ENCODE measurements at places on chromosomes 5 and 9.
A peak's percentile ranks its signal among the peaks of the same experiment; 100 is the strongest.

DNA sequence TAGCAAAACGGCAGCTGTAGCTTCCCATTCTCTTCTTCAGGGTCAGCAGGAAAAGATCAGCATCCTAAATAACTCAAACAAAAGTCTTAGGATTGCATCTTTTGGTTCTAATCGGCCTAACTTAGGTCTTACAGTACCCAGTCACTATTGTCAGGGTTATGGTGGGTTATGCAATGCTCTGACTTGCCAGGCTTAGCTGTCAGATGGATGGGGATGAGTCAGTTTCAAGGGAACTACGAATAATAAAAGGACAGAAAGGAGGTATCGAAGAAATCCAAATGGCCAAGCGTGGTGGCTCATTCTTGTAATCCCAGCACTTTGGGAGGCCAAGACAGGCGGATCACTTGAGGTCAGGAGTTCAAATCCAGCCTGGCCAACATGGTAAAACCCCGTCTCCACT is 46.5 kb downstream of the PPP1R2B start:
- DNase-seq: no peak

DNA sequence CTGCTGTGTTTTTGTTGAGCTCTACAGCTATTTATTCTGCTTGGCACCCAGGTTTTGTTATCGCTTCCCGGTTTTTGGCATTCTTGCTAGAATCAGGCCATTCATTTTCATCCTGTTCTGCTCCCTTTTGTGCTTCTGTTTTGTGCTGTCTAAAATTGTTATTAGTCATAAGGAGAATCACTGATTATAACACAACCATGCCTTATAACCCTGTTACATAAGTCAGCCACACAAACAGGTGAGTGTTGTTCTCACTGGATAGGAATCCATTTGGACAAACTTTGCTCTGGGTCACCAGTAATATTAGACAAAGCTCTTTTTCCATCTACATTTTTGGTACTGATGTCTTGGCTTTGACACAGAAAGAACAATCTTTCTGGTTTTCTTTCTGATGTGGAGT is 622.8 kb downstream of the PSAT1 start:
- DNase-seq: no peak

DNA sequence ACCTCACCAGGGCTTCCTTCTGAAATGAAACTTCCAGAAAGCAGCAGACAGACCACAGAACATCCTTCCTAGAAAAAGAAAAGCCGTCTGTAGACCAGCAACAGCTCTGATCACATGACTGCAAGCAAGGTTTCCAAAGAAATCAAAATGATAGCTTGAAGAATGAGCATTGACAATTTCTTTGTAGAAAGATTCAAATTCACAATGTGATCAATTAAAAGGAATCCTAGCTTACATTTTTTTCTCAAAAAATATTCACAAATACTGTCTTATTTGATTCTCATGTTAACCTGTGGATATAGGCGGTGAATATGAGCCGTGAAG is 144.9 kb downstream of the MTX3 start:
- no peak for DNase-seq

- DNase-seq: no peak
Measured at GRCh38 chr9:86993830-86994229, 46.5 kb upstream of the GAS1 start.

GRCh38 chr5:130286971-130287370 is 382.7 kb downstream of the CHSY3 start:
- DNase-seq: no peak

GRCh38 chr9:76218117-76218885 is 175.9 kb downstream of the RFK start:
- DNase-seq: no peak

- DNase-seq: no peak
Measured at GRCh38 chr5:115968770-115969169, 6.5 kb downstream of the LVRN start.

DNA sequence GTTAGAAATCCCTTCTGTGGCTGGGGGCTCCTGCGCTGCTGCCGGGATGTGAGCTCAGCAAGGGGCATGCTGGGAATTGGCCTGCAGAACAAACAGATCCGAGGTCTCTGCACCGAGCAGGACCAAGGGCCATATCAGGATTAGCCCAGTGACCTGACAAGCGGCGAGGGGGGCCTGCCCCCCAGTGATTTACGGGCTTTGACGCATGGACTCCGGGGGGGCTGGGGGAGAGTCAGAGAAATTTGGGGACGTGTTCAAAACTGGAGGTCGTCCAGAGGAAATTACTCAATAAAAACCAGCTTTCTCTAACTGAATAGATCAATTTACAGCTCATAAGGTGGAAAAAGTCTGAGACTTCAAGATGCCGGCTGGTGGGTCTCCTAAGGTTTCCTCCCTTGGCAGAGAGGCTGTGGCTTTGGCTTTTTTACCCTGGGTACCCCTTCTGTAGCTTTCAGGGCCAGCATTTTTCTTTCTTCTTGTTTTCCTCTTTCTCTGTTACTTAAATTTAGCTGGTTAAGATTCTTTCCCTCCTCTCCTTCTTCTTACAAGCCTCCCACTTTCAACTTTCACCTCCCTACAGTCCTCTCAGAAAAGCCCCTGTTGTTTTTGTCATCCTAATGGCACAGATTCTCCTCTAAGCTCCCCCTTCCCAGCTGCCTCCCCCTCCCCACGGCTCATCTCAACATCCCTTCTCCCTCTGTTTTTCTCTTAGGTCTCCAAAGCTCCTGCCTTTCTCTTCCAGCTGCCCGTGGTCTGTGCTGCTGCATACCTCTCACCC is 551.0 kb downstream of the CCDC171 start:
- no peak for DNase-seq

GRCh38 chr9:129390541-129390940 is 212.5 kb upstream of the IER5L start:
- no peak for DNase-seq

DNA sequence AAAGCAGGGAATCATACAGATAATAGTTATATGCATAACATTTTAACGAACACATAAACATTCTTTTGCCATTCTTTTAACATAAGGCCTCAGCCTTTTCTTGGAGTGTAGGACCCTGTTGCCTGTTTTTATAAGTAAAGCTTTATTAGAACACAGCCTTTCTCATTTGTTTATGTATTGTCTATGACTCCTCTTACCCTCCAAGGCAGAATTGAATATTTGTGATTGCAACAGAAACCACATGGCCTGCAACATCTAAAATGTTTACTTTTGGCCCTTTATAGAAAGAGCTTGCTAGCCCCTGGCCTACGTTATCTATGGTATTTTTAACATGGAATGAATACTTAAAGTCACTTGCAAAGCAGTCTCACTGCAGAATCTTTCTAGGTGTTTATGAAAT is 2.6 kb downstream of the SLC31A1 start:
- no peak for DNase-seq

DNA sequence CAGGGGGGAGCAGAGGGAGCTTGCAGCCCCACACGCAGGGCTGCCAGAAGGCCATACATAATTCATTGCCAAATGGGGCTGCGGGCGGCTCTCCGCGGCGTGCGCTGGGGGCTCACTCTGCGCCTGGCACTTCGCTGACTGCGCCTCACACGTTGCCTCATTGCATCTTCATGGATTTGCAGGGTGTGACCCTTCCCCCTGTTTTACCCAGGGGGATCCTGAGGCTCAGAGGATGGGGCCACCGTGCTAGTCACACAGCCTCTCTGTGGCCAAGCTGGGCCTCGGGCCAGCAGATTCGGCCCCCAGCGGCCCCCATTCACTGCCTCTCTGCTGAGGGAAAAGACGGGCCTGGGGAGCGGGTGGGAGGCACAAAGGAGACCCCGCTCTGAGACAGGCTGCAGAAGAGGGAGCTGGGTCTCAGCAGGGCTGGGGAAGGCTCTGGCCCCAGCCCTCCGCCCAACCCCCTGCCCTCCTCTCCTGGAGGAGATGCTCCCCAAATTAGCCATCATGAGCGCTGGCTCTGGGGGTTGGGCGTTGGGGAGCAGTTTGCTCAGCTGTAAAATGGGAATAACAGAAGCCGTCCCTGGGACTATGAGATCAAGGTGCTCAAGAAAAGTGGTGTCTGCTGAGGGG is 115.5 kb downstream of the C9orf50 start:
- no peak for DNase-seq

DNA sequence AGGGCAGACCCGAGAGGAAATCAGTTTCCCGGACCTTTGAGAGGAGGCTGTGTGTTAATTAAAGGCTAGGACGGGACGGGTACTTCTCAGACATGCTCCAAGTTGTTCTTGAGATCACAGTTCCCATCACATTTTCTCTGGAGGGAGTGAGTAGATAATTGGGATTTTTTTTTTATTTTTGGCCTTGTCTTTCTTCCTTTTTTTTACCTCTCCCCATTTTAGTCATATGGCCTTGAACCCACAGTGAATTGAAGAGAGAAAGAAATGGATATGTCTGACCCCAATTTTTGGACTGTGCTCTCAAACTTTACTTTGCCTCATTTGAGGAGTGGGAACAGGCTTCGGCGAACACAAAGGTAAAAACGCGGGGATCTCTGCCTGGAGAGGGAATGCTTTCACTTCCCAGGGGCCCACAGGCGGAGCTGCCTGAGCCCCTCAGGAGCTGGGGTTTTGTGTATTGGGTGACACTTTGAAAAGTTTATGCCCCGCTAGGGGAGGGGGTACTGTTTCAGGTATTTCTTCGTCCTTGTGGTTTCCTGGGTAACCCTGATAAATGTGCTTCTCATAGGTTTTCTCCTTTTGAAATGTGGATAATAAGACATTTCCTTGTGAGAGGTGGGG is 191.8 kb downstream of the CD180 start:
- DNase-seq: no peak

DNA sequence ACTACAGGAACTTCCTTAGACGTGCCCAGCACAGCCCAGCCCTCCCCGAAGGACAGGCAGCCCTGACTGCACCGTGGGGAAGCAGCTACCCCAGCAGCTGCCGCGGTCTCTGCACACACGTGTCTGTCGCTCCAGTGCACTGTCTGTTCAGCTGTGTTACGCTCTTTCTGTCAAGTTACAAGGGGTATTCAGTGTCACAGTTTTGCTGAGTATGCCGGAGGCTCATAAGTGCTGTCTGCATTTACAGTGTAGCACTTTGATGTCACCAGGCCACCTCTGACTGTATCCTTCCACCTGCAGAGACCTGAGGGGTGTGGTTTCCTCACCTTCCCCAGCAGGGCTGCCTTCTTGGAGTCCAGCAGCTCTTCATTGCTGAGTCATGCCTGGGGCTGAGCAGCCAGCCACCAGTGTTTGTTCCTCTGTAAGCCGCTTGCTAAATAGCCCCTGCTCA is 126.8 kb downstream of the EHMT1 start:
- peak; percentile 34 for DNase-seq

DNA sequence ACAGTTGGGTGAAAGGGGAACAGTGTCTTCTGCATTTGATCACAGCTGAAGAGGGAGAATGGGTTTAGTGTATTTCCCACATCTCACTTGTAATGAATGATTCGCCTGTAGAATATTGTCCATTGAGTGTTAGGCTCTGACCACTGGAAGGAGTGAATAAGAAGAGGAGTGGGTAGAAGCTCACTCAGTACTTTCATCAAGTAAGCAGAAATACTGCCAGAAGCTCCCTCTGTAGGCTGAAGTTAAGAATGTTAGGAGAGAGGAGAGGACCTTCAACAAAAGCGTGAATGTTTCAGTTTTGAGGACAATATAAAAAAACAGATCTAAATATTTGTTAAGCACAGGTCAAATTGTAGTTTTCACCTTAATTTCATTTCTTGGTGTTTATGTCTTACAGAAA is 27.5 kb downstream of the FSD1L start:
- DNase-seq: no peak

GRCh38 chr5:105544300-105544699 is 1981.7 kb upstream of the NUDT12 start:
- DNase-seq: no peak

DNA sequence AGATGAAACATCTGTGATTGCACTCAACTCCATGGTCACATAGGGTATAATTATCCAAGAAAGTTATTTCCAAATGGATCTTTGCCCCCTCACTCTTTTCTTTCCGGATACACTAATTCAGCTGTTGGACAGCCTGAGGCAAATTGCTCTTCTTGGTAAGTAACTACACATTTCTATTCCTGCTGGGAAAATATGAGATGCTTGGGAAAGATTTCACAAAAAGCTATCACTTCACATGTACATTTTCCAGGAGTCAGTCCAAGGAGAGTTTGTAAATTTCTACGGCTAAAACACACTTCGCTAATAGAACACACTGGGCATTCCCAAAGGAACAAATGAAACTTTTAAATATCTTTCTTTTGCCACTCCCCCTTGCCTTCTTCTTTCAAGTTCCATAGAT is 123.0 kb upstream of the GRIA1 start:
- DNase-seq: no peak

DNA sequence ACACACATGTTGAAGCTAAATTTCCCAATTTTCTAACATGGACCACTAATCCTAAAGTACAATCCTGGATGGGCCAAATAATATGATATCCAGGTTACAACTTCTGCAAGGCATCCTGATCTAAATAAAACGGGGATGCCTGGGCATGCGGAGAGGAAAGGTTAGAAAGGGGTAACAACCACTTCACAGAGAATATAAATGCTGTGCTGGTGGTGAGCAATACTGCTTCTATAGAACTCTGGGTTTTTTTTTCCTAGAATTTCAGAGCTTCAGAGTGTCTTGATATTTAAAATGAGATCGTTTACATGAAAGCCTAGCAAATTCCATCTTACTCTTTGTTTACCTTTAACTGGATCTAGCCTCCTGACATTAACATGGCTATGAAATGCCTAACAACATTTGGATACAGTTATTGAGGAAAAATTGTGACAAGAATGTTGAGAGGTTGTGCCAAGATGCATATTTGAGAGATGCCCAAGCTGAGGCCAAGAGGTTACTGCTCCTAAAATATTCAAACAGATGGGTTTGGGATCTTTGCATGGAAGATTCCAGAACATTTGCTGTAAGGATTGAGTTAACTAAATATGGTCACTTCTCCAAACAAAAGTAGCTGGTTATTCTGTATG is 22.4 kb downstream of the TNFAIP8 start:
- DNase-seq: no peak

GRCh38 chr5:3590161-3590966 is 5.3 kb upstream of the IRX1 start:
- DNase-seq: no peak

DNA sequence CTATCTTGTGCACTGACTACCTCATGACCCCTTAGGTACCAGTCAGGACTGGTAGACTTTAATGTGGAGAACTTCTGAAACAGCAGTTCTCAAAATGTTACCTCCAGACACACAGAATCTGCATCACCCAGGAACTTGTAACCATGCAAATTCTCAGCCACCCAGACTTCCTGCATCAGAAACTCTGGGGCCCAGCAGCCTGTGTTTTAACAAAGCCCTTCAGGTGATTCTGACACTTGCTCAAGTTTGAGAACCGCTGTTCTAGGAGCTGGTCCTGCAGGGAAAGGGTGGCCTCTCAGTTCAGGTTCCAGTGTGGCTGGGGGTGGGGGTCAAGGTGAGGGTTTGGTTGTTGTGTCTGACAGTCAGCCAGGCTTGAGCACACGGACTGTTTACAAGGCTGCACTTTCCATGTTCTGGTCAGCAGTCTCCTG is 28.4 kb downstream of the ZFP62 start:
- DNase-seq: no peak

- no peak for DNase-seq
Measured at GRCh38 chr5:10689391-10690081, 71.5 kb downstream of the DAP start.

DNA sequence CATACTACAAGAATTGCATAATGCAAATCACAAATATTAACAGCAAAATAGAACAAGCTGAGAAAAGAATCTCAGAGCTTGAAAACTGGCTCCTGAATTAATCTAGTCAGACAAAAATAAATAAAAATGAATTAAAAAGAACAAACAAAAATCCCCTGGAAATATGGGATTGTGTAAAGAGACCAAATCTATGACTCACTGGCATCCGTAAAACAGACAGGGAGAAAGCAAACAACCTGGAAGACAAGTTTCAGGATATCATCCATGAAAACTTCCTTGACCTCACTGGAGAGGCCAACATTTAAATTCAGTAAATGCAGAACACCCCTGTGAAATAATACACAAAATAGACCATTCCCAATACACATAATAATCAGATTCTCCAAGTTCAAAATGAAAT is 229.3 kb upstream of the CTNND2 start:
- DNase-seq: no peak
